COLO829 (cell line): ENCODE measurements at places on chromosomes 16 and 17.

- DNase-seq, result no peak
Measured at GRCh38 chr17:31061678-31062077, 33.1 kb upstream of the NF1 start.

DNA sequence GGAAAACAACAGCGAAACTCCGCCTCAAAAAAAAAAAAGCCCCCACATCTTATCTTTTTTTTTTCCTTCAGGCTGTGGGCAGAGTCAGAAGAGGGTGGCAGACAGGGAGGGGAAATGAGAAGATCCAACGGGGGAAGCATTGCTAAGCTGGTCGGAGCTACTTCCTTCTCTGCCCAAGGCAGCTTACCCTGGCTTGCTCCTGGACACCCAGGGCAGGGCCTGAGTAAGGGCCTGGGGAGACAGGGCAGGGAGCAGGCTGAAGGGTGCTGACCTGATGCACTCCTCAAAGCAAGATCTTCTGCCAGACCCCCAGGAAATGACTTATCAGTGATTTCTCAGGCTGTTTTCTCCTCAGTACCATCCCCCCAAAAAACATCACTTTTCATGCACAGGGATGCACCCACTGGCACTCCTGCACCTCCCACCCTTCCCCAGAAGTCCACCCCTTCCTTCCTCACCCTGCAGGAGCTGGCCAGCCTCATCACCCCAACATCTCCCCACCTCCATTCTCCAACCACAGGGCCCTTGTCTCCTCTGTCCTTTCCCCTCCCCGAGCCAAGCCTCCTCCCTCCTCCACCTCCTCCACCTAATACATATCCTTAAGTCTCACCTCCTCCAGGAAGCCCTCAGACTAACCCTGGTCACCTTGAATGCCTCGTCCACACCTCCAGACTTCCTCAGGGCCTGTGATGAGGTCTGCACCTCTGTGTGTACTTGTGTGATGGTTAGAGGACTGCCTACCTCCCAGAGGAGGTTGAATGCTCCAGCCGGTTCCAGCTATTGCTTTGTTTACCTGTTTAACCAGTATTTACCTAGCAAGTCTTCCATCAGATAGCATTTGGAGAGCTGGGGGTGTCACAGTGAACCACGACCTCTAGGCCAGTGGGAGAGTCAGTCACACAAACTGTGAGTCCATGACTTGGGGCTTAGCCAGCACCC lies 1.2 kb upstream of the HBA1 start:
- no peak for DNase-seq

- no peak for DNase-seq
Measured at GRCh38 chr17:18960241-18960665, 8.3 kb downstream of the SLC5A10 start.

DNA sequence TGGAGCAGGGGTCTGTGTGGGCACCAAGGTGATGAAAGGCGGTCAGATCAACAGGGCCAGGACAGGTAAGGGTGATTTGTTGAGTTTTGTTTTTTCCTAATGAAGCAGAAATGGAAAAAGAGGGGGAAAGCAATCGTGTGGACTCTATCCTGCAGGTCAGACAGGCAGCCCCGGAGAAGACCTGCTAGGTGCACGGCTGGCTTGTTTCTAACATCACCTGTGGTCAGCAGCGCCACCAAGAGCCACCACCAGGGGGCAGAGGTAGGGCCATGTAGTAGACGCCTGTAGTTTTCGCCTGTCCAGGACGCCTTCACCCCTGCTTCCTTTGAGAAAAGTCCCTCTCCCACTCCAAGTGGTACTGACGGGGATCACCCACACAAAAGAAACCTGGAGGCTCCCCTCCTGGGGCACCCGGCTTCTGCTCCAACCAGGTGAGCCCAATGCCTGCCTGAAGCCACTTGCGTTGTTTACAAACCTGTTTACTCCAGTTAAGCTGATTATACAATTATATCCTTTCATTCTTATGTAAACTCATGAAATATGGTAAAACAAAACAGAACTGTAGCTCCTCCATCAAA lies 54.2 kb upstream of the SEC14L1 start:
- DNase-seq, result peak; percentile 52

DNA sequence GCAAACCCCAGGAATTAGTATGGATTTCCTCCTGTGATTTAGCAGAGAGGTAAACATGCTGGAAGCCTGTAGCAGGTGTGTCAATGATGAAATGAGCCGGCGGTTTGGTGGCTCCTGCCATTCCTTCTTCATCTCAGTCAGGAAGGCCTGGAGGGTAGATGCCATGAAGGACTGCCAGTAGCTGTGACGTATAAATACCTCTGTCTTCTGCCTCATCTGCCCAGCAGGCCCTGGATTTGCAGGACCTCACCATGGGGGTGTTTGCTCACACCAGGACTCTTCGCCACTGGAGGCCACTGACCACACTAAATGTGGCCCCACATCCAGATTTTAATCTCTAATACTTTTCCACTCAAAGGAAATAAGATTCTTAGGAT lies 16.1 kb upstream of the SLC4A1 start:
- no peak for DNase-seq

DNA sequence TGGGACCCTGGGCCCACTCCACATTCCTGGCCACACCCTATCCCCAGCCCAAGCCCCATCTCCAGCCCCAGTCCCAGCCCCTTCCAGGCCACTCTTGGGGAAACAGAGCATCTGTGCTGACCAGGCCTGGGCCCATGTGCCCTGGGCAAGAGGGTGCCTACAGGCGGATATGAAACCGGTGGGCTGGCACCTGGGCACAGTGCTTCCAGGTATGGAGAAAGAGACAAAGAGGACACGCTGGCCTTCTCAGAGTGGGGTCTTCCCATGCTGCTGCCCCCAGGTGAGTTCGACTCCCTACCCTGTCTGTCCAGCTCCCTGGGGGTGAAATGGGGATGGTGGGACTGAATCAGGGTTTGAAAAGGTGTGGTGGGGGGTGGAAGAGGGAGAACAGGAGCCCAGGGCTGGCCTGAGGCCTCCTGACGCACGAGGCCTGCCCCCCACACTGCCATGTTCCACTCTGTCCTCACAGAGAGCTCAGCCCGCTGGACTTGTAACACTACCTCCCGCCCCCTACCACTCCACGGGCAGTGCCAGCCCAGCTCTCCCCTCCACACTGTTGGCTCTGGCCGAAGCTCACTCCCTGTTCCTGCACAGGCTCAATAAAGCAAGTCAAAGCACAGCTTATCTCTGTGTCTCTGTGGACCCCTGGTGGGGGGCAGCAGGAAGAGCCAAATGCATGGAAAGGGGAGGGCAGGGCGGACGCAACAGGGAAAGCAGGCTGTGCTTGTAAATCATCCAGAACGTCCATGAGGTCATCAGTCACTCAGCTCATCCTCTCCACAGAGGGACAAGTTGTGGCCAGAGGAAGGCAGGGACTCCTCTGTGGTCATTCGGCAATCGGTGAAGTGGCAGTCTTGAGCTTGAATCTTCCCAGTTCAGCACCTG lies 71.1 kb upstream of the TMEM97 start:
- DNase-seq, result no peak

GRCh38 chr16:52611817-52612673 lies 65.1 kb upstream of the TOX3 start:
- DNase-seq, result no peak

DNA sequence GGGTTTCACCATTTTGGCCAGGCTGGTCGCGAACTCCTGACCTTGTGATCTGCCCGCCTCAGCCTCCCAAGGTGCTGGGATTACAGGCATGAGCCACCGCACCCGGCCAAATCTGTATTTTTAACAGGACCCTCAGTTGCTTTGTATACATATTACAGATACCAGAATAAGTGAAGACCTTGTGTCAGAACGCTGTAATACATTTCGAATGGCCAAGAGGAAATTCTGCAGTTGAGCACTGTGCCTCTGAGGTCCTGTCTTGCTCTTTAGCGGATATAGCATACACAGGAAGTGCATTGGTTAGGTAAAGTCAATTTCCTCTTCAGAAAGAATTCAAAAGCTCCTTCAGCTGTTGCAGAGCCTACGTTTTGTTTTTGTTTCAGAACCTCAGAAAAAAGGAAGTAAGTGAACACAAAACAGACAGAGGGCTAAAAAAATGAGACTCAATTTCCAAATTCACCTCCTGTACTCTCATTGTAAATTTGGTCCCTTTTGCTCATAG lies 15.7 kb downstream of the CRLF3 start:
- DNase-seq, result no peak

GRCh38 chr17:80363518-80364090 lies 51.4 kb upstream of the ENDOV start:
- DNase-seq, result no peak

GRCh38 chr16:80202831-80203413 lies 337.9 kb upstream of the DYNLRB2 start:
- no peak for DNase-seq
